ENCODE measurements at places on chromosomes 16 and 17.
A peak's percentile ranks its signal among the peaks of the same experiment; 100 is the strongest.

GRCh38 chr17:74873874-74874614 is 1.2 kb upstream of the FDXR start:
- DNase-seq, result no peak

DNA sequence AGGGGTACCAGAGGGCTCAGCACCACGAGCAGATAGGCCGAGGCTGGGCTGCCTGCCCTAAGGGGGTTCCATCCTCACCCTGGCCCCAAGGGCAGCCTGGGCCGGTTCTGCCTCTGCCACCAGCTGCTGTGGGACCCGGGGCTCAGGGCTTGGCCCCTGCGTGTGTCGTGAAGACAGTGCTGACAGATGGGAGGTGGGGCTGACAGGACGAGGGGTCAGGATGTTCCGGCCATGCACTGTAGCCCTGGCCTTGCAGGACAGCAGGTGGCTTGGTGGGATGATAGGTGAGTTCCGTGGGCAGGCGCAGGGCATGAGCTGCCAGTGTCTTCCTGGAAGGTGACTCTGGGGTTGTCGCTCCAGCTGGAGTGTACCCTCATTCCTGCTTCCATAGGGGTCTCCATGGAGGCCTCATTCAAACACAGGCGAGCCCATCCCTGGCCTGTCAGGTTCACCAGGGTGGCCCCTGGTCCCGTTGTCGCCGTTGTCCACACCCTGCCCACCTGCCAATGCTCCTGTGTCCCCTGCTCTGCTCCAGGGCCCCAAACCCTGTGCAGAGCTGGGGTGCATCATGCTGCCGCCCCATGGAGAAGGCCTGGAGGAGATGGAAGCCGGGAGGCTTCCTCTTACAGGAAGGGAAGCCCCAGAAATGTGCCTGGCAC is 57.2 kb downstream of the WDR45B start:
- DNase-seq, result no peak

- DNase-seq, result no peak
These were observed 29.5 kb downstream of the SRL start for GRCh38 chr16:4212211-4212933.

DNA sequence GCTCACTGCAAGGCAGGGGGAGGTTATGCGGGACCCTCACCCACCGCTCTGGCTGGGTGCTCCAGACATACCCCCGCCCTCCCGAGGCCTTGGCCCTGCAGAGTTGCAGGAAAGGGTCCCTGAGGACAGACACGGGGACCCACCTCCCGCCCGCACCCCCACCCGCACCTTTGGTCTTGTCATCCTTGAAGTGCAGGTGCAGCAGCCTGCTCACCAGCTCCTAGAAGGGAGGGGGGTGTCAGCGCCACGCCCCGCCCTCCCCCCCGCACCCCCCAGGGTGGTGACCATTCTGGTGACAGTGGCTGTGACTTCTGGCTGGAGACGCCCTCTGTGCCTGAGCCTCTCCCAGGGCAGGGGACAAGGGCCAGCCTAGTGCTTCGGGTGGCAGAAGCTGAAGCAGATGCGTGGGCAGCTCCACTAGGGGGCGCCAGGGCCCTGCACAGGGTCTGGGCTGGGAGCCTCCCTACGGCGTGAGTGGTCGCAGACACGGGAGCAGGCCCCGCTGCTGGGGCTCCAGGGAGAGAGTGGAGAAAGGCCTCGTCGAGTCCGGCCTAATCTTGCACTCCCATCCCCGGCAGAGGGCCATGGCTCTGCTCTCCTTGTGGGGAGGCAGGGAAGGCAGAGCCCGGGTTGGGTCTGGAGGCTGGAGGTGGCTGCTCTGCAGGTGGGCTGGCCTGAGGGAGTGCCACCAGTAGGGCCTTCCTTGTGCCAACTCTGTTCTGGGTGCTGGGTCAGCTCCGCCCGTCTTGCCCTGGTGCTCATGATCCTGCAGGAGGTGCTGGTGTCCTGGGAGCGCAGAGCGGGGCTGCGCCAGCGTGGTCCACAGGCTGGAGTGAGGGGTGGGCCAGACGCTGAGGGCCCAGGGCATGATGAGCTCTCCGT is 2.7 kb downstream of the CENPX start:
- DNase-seq, result peak; percentile 32

DNA sequence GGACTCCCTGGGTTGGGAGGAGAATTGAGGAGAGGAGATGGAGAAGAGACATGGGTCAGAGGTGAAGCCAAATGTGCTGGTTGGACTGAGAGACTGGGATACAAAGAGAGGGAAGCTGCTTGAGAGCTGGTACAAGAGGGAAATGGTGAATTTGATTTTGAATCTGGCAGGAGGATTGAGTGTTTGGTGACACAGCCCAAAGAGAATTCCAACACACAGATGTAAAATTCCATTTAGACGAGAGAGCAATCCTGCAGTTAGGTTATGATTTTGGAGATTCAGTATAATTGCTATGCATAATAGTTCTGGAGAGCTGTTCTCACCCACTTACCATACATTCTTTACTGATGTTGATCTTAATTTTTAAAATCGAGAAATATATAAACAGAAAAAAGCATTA is 57.7 kb downstream of the HSD17B2 start:
- DNase-seq, result no peak

DNA sequence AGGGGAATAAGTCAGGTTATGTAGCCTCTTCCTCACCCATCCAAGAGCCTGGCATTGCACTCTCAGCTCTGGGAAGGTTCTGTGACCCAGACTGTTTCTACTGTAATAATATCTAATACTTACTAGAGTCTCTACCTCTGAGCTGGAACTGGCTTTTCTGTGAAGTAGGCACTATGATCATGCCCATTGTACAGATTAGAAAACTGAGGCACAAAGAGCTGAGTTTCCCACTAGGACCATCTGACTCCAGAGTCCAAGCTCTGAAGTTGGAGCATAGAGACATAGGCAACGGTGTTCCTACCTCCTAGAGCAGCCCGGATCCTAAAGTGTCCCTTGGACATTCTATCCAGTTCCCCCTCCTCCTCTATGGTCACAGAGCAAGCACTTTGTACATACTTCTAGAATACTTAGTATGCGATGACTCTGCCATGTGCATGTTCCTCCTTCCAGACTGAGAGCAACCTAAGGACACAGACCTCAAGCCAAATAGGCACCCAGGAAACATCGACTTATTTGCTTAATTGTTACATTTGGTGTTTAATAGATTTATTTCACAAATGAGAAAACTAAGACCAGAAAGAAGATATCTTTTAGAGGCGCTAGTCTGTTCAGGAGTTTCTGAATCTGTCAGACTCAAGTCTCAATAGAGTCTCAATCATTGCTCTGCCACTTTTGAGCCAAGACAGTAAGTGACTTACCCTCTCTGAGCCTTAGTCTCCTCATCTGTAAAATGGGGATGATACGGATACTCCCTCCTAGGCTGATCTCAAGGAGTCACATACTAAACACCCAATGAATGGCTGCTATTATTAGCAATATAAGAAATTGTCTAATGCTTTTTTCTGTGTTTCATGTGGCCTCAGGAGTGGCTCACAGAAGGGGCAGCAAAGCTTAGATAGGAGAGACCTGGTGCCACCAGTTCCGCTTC is 3.6 kb downstream of the CLEC19A start:
- no peak for DNase-seq

- DNase-seq, result no peak
These were observed 34.8 kb downstream of the CYB5D2 start for GRCh38 chr17:4177806-4178205.

- DNase-seq, result no peak
These were observed 101.8 kb downstream of the SALL1 start for GRCh38 chr16:51049276-51049675.

DNA sequence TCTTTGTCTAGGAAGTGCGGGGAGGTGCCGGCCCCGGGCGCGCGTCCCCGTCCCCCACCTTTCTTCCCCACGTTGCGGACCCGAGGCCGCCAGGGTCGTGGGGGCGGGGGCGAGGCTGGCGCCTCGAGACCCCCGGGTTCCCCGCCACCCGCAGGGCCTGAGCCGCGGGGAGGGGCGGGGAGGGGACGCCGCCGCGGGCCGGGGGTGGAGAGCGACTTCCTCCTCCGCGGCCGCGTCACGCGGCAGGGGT is 1.8 kb upstream of the ACTG1 start:
- DNase-seq, result peak; percentile 81

DNA sequence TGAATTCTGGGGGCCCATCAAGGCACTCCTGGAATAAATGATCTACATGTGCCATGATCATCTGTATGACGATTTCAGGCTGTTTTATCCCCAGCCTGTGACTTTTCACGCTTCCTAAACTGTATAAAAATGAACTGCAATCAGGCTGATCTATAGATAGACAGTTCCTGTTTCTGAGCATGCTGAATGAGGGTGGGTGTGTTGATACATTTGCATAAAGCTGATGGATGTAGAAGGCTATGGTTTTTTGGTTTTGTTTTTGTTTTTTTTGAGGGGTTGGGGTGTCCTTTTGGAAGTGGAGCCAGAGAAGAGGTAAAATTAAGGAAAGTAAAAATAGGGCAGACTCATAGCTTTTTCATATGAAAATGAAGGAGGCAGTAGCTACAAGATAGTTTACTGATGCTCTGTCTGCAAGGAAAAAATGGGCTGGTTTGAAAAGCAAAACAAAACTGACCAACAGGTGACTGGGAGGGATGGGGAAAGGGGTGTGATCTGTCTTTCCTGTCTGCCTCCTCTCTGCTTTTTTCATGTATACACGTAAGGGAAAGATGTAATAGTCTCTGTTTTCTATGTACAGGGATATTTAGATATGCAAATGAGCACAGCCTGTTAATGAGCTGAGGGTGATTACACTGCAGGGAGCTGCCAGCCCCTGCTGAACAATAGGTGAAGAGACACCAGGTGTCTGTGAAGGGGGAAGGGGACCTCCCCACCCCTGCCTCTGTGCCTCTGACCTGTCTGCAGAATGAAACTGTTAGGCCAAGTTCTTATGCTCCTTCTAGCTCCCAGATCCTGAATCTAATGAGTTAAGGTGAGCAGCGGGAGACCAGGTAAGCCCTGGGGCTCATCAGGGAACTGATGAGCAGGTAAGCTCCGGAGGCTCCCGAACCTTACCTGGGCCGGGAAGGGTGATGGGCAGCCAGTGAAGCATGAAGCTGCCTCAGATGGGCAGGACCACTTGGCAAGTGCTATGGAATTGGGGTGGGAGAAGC is 46.6 kb upstream of the LYRM9 start:
- peak; percentile 28 for DNase-seq

DNA sequence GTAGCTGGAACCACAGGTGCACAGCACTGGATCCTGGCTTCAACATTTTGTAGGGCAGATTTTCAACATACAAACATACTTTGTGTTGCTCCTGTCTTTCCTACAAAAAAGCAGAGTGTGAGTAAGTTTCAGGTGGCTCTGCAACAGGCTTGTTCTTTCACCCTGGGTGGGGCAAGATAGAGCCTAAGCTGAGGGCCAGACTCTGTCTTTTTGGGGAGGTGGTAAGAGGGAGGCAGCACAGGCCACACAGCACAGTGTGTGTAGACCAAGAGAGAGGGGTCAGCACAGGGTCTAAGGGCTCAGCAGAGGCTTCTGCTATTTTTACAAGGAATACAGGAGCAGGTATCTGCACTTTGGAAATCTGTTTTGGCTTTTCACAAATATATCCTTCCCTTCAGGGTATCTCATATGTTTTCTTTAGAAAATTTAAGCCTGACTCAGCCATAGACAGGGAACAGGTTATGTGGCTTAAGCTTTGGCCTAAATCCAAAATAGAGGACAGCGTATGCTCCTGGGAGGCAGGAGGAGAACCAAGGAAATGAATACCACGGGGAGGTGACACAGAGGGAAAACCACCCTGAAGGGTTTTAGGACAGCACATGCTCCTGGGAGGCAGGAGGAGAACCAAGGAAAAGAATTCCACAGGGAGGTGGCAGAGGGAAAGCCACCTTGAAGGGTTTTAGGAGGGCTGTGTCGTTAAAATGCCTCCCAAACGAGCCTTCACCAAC is 21.6 kb downstream of the EMC8 start:
- no peak for DNase-seq

DNA sequence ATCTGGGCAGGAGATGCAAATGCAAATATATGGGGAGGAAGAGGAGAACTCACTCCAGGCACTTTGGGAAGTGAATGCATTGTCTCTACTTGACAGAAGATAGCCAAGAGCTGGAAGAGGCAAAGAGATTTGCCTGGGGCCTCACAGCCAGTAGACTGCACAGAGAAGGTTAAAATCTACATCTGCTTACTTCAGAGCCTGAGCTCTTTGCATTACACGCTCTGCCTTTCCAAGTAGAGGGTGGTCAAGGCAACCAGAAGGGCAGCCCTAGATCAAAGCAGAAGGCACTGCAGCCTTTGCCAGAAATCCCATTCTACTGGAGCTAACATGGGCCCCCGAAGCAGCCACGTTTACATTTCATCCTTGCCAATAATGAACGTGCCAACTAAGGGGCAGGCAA is 407.2 kb upstream of the CCL2 start:
- no peak for DNase-seq

DNA sequence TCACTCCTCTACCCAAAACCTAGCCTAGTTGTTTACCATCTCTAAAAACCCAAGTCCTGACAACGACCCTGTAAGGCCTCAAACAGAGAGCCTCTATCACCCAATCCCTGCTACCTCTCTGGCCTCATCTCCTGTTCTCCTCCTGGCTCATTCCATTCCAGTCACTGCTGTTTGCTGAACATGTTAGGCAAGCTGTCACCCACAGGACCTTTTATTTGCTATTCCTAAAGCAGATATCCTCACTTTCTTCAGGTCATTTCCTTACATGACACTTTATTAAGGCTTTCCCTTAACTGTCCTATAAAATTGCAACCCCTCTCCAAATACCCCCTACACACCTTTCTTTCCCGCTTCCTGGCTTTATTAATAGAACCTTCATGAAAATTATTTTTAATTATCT is 85.1 kb downstream of the KANSL1 start:
- DNase-seq, result no peak

GRCh38 chr16:11884035-11884434 is 31.7 kb downstream of the GSPT1 start:
- no peak for DNase-seq

- DNase-seq, result no peak
These were observed 20.8 kb downstream of the ZP2 start for GRCh38 chr16:21190599-21190998.

GRCh38 chr17:73091770-73092522 is 542 bp downstream of the SLC39A11 start:
- DNase-seq, result peak; percentile 21

GRCh38 chr16:85075236-85075924 is 36.9 kb downstream of the CIBAR2 start:
- DNase-seq, result no peak

- no peak for DNase-seq
These were observed 76.9 kb downstream of the NF1 start for GRCh38 chr17:31171701-31172100.

DNA sequence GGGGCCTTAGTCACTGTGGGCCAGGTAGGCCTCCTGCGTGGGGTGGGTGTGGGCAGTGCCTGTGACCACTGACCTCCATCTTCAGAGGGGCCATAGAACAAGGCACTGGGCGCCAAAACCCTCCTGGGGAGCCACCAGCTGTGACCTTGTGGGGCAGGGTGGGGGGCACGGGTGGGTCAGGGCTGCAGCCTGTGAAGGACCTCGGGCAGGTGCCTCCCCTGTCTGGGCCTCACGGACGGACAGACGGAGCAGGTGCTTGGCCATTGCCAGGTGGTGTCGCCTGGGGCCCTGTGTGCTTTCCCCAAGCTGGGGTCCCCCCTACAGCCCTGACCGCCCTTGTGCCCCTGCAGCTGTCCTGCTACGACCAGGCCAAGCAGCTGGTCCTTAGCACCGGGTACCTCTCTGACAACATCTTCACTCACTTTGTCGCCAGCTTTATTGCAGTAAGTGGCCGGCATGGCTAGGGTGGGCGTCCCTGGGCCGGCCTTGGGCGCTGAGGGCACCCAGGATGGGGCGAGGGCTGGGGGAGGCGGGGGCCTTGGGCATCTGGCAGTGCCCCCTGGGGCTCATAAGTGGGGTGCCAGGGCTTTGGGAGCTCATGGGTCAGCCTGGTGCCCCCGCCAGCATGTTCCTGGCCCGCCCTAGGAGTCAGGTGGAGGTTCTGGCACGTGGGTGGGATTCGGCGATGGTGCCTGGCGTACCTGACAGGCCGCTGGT is 5.1 kb downstream of the SLC25A10 start:
- DNase-seq, result no peak
